Activated naive CD4-positive, alpha-beta T cell treated with anti-CD3 and anti-CD28 coated beads for 36 hours (primary cell): ENCODE measurements at places on chromosomes 5 and 9.

GRCh38 chr5:59287361-59287760, 606.2 kb downstream of the PDE4D start:
- no peak for DNase-seq

GRCh38 chr5:1180841-1181271, 20.5 kb upstream of the SLC6A19 start:
- DNase-seq = no peak

DNA sequence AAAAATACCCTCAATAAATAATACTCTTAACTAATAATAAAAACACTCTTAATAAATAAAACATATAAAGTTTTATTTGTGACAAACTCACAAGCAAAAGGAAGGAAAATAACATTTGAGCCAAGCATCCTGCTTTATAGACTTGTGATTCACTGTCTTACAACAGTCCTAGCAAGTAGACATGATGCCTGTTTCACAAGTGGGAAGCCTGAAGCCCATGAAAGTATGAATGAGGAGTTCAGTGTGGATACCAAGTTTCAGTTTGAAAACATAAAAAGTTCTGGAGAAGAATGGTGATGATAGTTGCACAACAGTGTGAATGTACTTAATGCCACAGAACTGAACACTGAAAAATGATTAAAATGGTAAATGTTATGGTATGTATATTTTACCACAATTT, 10.9 kb downstream of the HABP4 start:
- DNase-seq = no peak

DNA sequence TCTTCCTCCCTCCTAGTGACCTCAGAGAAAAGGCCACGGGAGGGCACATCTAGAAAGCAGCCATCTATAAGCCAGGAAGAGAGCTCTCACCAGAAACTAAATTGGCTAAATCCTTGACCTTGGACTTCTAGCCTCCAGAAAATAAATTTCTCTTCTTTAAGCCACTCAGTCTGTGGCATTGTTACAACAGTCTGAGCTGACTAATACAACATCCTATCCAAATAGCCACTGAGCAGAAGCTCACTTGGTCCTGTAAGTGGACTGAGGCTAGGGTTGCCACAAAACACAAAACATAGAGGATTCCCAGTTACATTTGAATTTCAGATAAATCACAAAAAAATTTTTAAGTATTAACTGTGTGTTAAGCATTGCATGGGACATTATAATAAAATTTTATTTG, 383.4 kb downstream of the MLLT3 start:
- DNase-seq = no peak

DNA sequence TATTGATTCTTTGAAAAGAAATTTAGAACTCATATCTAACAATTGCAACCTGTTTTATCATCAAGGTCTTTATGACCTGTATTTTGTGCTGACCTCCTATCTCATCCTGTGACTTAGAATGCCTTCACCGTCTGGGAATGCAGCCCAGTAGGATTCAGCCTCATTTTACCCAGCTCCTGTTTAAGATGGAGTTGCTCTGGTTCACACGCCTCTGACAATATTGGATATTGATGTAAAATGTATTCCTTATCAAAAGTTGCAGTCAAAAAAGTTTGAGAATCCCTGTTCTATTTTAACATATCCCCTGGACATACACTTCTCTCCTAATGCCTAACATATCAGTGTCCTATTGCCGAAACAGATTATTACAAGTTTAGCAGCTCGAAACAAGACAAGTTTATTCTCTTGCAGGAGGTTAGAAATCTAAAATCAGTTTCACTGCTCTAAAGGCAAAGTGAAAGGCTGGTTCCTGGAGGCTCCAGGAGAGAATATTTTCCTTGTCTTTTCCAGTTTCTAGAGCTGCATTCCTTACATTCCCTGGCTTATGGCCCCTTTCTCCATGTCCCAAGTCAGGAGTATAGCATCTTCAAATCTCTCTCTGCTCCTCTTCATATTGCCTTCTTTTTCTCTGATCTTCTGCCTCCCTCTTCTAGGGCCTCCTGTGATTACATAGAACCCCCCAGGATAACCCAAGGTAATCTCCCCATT, 31.5 kb upstream of the LVRN start:
- no peak for DNase-seq
